ENCODE measurements at places on chromosomes 11 and 22.
A peak's percentile ranks its signal among the peaks of the same experiment; 100 is the strongest.

GRCh38 chr11:103668859-103669258, 367.6 kb upstream of the DDI1 start:
- no peak for DNase-seq

GRCh38 chr11:69008737-69009440, 4.2 kb downstream of the MRGPRF start:
- peak; percentile 96 for DNase-seq

DNA sequence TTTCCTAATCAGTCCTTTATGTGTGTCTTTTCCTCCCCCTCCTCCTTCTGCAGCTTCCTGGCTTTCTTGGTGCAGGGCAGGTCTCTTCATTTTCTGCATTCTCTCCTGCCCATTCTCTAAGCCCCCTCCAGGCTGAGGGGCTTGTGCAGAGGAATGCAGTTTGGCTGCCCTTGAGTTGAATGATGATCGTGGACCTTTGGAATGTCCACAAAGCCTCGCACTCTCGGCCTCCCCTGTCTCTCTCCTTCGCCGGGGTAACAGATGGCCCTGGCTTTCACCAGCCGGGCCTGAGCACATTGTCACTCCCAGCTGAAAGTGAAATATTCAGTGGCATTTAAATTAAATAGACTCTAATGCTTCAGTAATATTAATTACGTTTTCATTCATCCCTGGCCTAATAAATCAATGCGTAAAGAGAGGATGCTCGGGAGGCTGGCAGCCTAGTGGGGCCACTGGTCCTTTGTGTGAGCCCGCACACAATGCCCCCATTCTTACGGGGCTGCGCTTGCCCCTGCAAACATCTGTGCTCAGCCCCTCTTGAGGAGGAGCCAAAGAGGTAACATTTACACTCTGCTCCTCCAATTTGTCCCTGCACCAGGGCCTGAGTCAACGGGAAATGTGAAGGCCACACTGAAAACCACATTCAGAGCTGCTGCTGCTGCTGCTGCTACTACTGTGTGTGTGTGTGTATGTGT, 64.9 kb upstream of the PAX6 start:
- DNase-seq, result no peak

DNA sequence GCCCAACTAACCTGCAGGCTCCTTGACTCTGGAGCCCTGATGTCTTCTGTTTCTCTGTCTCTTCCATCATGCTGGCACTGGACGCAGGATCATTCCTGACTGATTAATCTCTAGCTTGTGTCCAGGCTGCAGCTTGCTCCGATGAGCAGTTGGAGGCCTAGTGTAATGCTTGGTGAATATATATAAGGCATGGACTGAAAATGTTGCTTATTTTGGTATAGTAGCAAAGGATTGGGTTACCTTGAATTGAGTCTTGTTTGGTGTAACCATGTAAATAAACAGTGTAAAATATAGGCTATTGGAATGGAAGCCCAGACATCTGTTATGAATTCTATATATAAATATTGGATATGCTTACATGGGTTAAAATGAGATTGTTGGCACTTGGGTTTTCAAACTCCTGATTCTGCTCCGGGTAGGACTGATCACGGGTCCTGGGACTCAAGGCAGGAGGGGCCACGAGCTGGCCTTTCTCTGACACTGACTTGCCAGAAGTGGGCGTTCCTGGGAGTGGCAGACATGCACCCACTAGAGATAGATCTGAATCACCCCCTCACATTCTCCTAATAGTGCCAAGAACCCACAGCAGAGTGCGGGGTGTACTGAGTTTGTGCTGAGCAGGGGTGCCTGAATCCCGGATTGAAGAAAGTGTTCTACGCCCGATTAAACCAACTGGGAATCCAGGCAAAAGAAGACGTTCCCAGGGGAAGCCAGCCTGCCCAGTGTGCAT, 25.8 kb downstream of the LRP5 start:
- DNase-seq, result peak; percentile 71

GRCh38 chr11:113376156-113376555, 11.4 kb upstream of the ANKK1 start:
- DNase-seq, result no peak

GRCh38 chr11:122156940-122157382, 40.9 kb upstream of the BLID start:
- DNase-seq, result peak; percentile 84

DNA sequence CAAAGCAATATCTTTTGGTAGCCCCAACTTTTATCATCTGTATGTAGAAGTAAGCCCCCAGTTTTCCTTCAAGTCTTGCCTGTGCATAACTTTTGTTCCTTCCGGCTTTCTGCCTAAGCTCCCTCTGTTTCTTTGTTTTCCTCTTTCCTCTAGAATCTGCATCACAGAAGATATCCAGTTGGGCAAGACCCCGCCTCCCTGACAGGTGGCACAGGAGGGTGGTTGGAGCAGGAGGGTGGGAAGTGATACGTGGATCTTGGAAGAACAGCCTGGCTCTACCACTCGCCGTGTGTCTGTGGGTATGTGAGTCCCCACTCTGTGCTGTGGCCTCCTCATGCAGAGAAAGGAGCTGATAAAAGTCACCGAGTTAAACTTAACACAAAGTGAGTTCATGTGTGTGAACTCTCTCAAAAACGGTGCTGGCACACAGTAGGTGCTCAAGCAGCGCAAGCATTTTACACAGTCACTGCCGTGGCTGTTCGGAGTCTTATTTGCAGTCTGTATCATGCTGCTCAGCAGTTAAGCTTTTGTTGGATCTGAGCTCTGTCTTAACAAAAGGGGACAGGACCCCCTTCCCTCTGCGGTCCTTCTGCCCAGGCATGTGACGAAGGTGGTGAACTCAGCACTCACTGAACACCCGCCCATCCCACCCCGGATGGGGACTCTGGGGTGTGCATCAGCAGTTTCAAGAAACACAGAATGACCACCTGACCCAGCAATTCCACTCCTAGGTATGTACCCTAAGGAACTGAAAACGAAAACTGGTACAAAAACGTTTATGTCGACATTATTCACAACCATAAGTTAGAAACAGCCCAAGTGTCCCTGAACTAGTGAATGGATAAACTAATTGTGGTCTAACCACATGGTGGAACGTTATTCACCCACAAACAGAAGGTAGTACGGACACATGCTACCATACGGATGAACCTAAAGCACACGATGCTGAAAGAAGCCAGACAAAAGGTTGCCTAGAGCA, 249.1 kb downstream of the CTTN start:
- DNase-seq, result no peak

DNA sequence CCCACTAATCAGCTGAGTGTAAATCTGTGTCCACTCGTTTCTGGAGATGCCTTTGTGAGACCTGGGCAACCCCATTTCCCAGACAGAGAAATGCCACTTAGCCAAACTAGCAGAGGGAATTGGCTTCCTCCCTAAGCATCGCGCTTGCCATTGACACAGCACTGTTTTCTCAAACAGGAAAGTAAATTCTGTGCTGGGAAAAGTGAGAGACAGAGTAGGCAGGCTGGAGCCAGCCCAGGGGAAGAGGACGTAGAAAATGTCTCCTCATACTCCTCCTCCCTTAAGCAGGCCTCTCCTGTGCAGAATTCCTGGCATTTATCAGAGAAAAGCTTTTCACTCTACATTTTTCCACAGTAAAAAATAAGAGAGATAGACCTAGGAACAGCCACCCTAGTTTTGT, 99.1 kb upstream of the AMOTL1 start:
- no peak for DNase-seq

DNA sequence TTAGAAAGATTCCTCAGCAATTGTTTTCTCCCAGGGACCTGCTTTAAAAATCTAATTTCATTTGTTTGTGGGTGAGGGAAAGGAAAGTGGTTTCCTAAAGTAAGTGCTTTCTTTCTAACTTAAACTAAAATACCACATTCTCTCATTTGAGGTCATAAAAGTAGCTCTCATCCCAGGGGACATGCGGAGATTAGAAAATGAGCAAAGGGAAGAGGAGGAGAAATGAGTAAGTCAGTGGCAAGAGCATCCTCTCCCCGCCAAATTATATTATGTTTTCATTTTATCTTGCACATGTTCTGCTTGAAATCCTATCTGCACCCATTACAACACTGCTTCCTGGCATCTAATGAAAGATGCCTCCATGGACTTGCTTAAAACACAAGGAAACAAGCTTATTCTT, 191.4 kb downstream of the ARHGAP42 start:
- peak; percentile 80 for DNase-seq

GRCh38 chr11:118834427-118835028, 43.6 kb upstream of the DDX6 start:
- DNase-seq, result no peak

GRCh38 chr11:27183672-27184457, 143.2 kb downstream of the BBOX1 start:
- peak; percentile 80 for DNase-seq

DNA sequence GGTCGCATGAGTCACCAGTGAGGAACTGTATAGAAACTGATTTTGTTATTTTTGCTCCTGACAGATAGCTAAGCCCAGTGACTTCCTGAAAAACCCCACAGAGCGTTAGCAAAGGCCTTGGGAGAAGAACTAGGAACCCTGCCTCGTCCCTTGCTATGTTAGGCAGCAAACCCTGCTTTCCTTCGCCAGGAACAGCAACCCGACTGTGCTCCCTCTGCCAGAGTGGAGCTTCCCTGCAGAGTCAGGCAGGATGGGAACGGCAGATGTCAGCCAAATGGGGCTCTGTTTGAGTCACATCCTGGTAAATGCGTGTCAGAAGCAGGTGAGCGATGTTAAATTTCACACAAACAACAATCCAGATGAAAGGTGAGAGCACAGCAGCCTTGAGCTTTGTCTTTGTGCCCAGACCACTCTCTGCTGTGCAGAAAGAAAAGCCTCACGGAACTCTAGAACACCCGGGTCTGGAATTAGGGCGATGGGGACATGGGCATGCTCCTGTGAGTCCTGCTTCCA, 186.6 kb downstream of the ADAMTS15 start:
- peak; percentile 67 for DNase-seq

GRCh38 chr11:3167143-3168119, 2.3 kb upstream of the OSBPL5 start:
- DNase-seq, result no peak

DNA sequence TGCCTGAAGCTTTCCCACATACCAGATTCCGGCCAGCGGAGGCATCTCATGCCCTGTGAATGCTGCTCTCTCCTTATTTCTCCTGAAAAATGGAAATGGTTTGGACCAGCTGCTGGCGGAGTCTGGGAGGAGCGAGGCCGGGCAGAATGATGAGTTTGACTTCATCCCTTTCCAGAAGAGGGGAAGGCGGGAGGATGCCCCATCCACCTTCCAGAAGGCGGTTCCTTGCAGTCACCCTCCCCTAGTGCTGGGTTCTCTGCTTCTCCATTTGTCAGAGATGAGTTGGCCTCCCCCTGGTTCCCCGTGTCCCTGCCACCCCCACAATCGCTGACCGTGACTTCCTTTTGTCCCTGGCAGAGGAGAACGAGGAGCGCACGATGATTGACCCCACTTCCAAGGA, 75.6 kb downstream of the PARVB start:
- no peak for DNase-seq

GRCh38 chr11:47514825-47515647, 37.9 kb downstream of the CELF1 start:
- DNase-seq, result peak; percentile 74

GRCh38 chr22:48749555-48750227, 1078.0 kb downstream of the BRD1 start:
- no peak for DNase-seq

- DNase-seq, result no peak
These were observed 39.8 kb upstream of the TEF start for GRCh38 chr22:41341990-41342389.

DNA sequence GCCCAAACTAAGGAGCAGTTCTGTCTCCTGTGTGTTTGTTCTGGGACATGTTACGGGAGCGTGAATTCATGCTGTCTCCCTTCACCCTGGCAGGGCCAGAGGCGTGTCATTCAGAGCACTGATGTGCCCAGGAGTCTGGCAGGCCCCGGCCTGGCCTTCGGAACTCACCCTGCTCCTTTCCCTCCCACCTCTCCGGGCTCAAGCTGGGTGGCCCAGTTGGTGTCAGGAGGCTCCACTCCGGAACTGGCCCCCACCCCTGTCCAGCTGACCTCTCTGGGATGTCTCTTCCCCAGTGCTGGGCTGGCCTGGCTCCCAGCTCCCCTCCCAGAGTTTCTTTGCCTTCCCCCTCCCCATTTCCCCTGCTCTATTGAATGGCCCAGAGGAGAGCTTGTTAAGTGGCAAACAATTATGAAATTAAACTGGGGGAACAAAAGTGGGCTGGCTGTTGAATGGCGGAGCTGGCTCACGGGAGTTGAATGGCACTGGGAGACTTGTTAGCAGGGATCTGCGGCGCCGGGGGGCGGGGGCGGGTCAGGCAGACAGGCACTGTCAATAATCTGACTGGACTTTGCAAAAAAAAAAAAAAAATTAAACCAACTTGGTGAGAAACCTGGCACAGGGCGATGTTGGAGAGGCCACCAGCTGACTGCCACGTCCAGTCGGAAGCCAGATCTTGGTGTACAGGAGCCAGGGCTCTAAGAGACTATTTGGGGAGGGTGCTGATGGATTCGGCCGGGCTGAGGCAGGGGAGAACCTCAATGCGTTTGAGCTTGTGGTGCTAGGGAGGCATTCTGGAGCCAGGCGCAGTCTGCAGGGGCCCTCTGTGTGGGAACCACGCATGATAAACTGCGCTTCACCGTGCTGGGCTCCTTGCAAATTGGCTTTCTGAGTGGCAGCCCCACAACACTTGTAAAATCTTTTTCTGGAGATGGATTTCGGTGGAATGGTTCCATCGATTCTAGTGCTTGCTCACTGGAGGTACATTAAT, 1.3 kb downstream of the MPPED1 start:
- no peak for DNase-seq
